ENCODE measurements at places on chromosomes 2 and 18. TPM values are rescaled to one million over a fixed set of nuclear protein-coding genes. Genes with fewer than 3 reads are reported as not detected.

Gene ST8SIA5
- polyA plus RNA-seq, result 0.01 TPM

Gene OSR1
- 11.3 TPM for polyA plus RNA-seq

Gene ERLEC1
- 103 TPM for polyA plus RNA-seq

Gene ALK
- polyA plus RNA-seq, result 0.01 TPM

Gene GPR55
- polyA plus RNA-seq, result not detected

Gene MARS2
- polyA plus RNA-seq, result 1.5 TPM

Gene GNAL
- 0.05 TPM for polyA plus RNA-seq

Gene DSG1
- not detected for polyA plus RNA-seq

Gene MYCN
- polyA plus RNA-seq, result not detected

Gene CD207
- 0.03 TPM for polyA plus RNA-seq

Gene GKN2
- not detected for polyA plus RNA-seq

Gene LONRF2
- polyA plus RNA-seq, result 0.03 TPM

Gene GAL3ST2
- polyA plus RNA-seq, result not detected

Gene PSMA8
- not detected for polyA plus RNA-seq

All from fibroblast of lung (primary cell).